ENCODE measurements at places on chromosomes 1 and 21.
A peak's percentile ranks its signal among the peaks of the same experiment; 100 is the strongest.

GRCh38 chr1:150066838-150067183 is 765 bp upstream of the VPS45 start:
- DNase-seq = peak; percentile 69

DNA sequence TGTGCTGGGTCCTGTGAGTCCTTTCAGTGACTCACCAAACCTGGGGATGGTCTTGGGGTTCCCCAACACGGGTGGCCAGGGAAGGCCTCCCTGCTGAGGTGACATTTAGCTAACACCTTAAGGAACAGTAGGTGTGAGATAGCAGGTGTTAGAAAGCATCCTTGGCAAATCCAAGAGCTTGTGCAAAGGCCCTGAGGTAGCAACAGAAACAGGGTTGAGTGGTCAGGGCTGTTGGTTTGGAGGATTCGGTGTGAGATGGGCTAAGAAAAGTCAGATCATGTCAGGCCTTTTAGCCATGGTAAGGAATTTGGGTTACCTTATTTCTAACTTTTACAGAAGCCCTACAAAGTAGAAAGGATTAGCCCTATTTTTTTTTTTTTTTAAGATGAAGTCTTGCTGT is 343.0 kb downstream of the CAMTA1 start:
- DNase-seq = no peak

DNA sequence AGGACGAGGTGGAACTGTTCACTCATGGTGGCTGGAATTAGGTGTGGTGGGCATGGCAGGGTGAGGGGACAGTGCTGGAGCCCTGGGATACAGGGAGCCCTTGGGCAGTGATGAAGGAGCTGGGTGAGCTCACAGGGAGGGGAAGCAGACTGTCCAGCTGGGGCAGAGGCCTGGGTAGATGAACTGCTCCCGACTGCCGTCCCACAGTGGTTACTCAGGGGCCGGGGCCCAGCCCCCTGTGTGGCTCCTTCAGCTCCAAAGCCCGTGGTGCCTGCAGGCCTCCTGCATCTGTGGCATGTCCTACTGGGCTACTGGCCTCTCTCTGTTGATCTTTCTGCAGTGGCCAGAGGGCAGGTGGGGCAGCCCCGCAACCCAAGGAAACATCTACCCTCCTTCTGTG is 661.1 kb downstream of the NPHP4 start:
- no peak for DNase-seq

DNA sequence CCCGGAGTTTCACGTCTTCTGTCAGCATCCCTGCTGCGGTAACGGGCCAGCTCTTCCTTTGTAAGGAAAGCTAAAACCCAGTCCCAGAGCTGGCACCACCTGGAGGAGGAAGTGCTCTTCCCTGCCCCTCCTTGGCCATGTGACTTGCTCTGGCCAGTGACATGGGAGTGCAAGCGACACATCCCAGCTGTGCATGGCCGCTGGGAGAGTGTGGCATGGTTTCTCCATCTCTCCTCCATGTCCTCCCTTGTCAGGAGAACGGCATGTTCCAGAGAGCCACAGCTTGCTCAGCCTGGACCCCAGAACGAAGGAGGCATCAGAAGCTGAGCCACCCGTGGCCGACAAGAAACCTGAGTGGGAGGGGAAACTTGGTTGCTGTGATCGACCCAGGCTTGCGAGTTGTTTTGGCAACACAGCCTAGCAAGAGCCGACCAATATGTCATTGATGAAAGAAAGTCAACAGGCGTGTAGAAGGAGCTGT is 2.7 kb upstream of the PRXL2B start:
- DNase-seq = peak; percentile 18

- DNase-seq = no peak
These were observed 108.7 kb downstream of the DMRTB1 start for GRCh38 chr1:53567851-53568250.

GRCh38 chr21:38804789-38805327 is 871 bp upstream of the ETS2 start:
- DNase-seq = peak; percentile 33

- no peak for DNase-seq
These were observed 239.1 kb downstream of the RERE start for GRCh38 chr1:8578132-8578877.

- no peak for DNase-seq
These were observed 31.4 kb upstream of the KIRREL1 start for GRCh38 chr1:157961805-157962762.

DNA sequence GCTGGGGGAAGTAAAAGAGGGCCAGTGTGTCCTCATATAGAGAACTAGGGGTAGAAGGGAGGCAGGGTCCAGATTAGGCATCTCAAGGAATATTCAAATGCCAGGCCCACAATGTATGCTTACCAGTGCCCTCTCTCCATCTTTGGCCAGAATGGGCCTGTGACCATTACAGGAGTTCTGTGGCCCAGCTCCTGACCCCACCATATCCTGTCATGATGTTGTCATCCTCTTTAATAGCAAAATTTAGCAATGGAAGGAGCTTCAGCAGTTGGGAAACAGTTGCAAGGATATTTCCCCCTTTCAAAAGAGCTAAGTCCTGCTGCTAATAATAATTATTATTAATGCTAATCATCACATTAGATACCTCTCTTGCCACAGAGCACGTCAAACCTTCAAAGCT is 49.3 kb upstream of the JUN start:
- no peak for DNase-seq

GRCh38 chr1:230191855-230192254 is 124.8 kb downstream of the GALNT2 start:
- no peak for DNase-seq

GRCh38 chr21:38905752-38906151 is 100.0 kb downstream of the ETS2 start:
- no peak for DNase-seq

GRCh38 chr1:201183753-201184152 is 6.9 kb upstream of the IGFN1 start:
- DNase-seq = no peak

GRCh38 chr1:203934027-203934426 is 72.6 kb downstream of the SNRPE start:
- no peak for DNase-seq

GRCh38 chr1:201788296-201788695 is 40.7 kb upstream of the IPO9 start:
- no peak for DNase-seq

GRCh38 chr1:17470021-17470799 is 30.7 kb upstream of the RCC2 start:
- no peak for DNase-seq

- DNase-seq = no peak
These were observed 61.7 kb downstream of the JMJD4 start for GRCh38 chr1:227673441-227673840.

- no peak for DNase-seq
These were observed 1206.7 kb upstream of the ADGRL2 start for GRCh38 chr1:80594013-80594412.

DNA sequence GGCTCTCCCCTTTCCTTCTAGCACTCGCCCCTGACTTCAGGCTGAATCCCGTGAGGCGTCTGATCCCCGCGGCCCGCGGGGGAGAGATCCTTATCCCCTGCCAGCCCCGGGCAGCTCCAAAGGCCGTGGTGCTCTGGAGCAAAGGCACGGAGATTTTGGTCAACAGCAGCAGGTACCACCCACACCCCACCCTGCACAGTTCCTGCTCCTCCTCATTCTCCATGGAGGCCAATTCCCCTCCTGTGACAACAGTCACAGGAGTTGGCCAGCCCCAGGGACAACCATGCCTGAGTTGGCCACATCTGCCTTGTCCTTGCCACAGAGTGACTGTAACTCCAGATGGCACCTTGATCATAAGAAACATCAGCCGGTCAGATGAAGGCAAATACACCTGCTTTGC is 20.0 kb downstream of the TMEM81 start:
- no peak for DNase-seq

GRCh38 chr1:203795441-203796235 is at the start of the genes ZBED6 and ZC3H11A:
Gene ZBED6, plus strand, starts transcription at chr1:203795623. Its CDS starts 1,900 bp downstream, at chr1:203797523.
Gene ZC3H11A, plus strand, starts transcription at chr1:203795623. Its CDS starts 21,448 bp downstream, at chr1:203817071.
- DNase-seq = peak; percentile 97

DNA sequence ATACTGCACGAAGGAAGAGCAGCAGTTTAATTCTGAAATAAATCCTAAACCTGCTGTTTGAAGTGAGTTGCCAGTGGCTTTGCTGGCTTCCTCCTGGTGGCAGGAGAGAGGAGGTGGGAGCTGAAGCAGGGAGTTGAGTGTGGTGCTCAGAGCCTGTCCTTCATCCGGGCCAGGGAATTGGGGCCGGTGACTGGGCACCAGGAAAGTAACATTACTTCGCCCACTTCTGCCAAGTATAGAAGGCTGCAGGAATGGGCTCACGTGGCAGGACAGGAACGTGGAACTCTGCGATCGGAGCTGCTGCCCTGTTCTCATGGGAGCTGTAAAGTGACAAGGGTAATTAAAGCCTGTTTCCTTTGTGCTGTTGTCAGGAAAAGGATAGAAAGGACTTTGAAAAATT is 8.7 kb downstream of the TOR3A start:
- DNase-seq = no peak

DNA sequence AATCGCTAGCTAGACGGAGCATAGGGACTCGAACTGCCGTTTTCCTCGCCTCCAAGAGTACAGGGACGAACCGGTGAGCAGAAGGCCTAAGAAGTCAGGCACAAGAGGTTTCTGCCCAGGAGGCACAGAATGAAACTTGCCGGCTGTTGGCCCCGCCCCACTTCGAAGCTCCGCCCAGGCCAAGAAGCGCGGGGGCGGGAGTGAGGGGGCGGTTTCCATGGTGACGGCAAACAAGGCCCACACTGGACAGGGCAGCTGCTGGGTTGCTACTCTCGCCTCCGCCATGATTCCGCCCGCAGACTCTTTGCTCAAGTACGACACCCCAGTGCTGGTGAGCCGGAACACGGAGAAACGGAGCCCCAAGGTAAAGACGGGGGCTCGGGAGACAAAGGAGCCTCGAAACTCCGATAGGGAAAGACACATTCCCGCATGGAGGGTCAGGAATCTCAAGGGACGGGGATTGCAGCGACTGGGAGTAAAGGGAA is at the start of gene DNALI1:
TSS of gene DNALI1 (plus strand) at position 229 of the 485 bp plus-strand sequence. CDS start at position 284, 55 bp downstream.
- no peak for DNase-seq

- peak; percentile 87 for DNase-seq
These were observed 2.2 kb downstream of the CYB5R1 start for GRCh38 chr1:202964791-202965410.

DNA sequence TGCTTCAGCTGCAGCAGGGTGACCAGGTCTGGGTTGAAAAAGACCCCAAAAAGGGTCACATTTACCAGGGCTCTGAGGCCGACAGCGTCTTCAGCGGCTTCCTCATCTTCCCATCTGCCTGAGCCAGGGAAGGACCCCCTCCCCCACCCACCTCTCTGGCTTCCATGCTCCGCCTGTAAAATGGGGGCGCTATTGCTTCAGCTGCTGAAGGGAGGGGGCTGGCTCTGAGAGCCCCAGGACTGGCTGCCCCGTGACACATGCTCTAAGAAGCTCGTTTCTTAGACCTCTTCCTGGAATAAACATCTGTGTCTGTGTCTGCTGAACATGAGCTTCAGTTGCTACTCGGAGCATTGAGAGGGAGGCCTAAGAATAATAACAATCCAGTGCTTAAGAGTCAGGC is 2.9 kb downstream of the C1QA start:
- no peak for DNase-seq

DNA sequence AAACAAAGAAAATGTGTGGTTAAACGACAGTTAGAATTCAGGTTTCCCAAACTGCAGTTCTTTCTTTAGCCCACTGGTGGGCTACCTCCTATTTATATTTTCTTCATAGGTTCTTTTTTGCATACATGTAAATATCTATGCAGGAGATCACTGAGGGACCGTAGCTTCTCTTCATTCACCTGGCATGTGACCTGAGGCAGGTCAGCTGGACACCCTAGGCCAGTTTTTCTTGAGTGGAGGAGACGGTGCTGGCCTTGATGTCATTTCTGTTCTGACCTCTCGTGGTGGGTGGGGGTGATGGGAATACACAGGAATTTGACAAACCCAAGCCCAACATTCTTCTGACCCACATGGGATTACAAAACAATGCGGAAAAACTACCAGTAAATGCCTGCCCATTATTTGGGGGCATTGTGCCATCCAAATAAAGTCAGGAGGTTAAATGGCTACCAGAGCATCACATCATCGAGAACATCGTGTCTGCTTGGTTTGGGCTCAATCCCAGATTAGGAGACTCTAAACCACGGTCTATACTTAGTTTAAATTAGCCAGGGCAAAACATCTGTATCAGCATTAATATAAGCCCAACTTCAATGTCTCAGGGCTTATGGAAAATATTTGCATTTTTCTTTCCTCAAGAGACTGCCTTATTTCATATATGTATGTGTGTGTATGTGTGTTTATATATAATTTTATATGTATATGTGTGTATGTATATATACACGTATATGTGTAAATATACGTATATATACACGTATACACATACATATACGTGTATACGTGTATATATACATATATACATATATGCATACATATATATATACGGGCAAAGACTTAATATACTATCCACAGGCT is 7.4 kb upstream of the IRF2BP2 start:
- no peak for DNase-seq

- no peak for DNase-seq
These were observed 264.8 kb downstream of the GPR52 start for GRCh38 chr1:174712541-174712940.

DNA sequence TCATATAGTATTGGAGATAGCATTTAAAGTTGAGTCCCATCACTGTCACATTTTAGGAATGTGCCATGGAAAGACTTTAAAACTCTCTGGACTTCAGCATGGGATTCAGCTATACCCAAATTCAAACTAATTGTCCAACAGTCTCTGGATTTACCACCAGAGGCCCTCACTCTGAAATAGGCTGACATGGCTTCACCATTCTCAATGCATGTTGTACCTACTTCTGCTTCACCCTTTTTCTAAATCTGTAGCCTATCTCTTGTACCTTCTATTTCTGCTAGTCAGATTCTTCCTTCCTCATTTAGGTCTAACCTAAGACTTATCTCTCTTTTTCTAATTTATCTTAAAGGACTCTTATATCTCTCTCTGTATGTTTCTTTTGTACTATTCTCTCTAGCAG is 512.7 kb upstream of the ZRANB2 start:
- no peak for DNase-seq

GRCh38 chr1:10105484-10105883 is 72.7 kb downstream of the UBE4B start:
- no peak for DNase-seq

DNA sequence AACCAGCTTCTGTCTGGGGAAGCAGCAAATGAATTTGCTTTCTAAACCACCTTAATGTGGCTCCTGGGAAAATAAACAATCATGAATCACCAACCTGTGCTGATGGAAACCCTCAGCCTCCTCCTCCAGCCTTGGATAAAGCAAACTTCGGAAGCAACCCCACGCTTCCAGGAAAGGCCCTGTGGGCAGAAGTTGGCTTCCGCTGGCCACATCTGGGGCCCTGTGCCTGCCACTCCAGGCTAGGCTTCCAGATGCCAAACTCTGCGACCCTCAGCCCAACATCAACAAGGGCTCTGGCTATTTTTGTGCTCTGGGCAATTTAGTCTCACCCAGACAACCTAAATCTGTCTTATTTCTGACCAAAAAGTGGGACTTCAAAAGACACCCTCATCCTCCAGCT is 6.2 kb upstream of the OXCT2 start:
- no peak for DNase-seq

GRCh38 chr1:169604781-169605560 is 18.7 kb upstream of the F5 start:
- no peak for DNase-seq

GRCh38 chr1:187018291-187018690 is 189.5 kb downstream of the PLA2G4A start:
- no peak for DNase-seq
